A673 (cell line): ENCODE measurements at places on chromosomes 12 and 14. TPM values are rescaled to one million over a fixed set of nuclear protein-coding genes. Genes with fewer than 3 reads are reported as not detected.

- peak; percentile 73 for DNase-seq
Observed at GRCh38 chr14:20624495-20625070, 16.9 kb downstream of the OR6S1 start.

DNA sequence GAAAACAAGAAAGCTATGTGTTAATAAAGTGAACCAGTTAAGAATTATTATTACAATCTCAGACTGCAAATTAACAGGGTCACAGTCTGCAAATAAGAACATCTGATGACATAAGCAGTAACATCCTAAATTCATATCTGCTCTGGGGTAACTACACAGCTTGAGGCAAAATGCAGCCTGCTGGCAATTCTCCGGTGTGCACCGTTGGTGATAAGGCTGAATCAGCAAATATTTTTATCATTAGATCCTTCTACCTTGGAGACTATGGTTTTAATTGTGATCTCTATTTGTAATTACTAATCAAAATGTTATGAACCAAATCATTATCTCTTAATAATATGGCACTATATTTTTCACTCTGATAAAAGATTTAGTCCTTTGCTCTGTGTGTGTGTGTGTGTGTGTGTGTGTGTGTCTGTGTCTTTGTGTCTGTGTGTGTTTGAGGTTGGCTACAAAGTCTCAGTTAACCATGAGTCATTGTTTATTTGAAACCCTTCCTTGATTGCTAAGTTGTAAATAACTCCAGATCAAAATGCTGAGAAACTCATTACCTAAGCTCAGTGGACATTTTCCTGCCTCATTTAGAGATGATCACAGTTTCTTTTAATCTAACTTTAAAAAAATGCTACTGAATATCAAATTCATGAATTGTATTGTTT, 442.6 kb downstream of the GXYLT1 start:
- DNase-seq = no peak

DNA sequence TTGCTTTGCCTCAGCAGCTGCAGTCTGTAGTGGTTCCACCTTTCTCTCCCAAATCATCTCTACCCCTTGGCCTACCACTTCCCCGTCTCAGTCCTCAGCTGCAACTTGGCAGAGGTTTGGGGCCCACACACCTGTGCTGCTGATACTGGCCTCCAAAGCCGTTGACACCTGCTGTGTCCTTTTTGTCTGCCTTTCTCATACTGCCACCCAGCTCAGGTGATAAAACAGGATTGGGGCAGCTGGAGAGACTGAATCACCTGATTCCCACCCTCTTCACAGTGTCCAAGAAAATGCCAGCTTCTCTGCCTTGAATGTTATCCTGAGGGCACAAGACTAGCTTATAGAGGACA, 103.7 kb downstream of the ETV6 start:
- DNase-seq = no peak

GRCh38 chr12:75194250-75194649, 15.4 kb downstream of the KCNC2 start:
- DNase-seq = no peak

- no peak for DNase-seq
Observed at GRCh38 chr12:74119811-74120362, 417.7 kb upstream of the ATXN7L3B start.

GRCh38 chr12:10618338-10618987, 5.1 kb upstream of the MAGOHB start:
- no peak for DNase-seq

GRCh38 chr14:85546390-85546789, 16.4 kb downstream of the FLRT2 start:
- no peak for DNase-seq

DNA sequence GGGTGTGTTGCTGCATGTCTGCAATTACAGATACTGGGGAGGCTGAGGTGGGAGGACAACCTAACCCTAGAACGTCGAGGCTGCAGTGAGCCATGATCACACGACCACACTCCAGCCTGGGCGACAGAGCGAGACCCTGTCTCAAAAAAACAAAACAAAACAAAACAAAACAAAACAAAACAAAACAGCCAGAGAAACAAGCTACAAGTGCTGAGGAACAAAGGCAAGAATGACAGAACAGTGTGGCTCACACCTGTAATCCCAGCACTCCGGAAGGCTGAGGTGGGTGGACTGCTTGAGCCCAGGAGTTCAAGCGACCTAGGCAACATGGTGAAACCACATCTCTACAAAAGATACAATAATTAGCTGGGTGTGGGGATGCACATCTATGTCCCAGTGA, 38.0 kb upstream of the SRP54 start:
- DNase-seq = no peak

The RPL36AL gene
- total RNA-seq = 188 and 202 TPM in 2 replicates

GRCh38 chr12:56190695-56191155, 1.4 kb upstream of the SMARCC2 start:
- DNase-seq = peak; percentile 29

- DNase-seq = no peak
Observed at GRCh38 chr14:23171222-23171975, 12.1 kb downstream of the SLC7A8 start.

- DNase-seq = no peak
Observed at GRCh38 chr12:96186607-96187301, 7.4 kb upstream of the ELK3 start.

- peak; percentile 56 for DNase-seq
Observed at GRCh38 chr12:90102957-90103652, 394.5 kb upstream of the ATP2B1 start.

- DNase-seq = peak; percentile 71
Observed at GRCh38 chr14:70821584-70822529, 12.5 kb upstream of the MAP3K9 start.

DNA sequence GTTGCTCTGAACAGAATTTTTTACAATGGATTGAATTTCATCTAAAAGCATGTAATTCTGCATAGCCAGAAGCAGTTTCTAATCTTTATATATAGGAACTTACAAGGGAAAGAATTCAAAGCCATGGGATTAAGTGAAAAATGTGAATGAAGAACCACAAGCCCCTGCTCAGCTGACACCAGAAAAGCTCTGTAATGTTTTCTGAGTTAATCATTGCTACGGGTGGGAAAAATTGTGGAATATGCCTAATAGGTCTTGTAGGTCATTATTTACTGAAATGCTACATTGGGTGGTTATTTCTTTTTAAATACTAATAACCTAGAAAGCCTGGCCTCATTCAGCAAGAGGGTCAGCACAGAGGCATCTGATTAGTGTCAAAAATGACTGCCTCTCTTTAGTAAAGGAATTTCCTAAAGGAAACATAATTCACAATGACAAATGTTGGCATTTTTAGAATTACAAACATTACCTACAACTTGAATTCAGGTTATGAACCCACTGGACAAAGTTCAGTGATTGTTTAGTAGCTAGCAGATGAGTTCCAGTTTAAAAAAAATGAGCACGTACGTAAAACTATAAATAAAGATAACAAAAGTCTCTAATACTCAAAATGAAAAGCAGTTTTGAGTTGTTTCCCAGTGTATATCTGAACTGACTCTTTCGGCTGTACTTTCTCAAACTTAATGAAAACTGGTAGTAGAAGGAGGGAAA, 75.3 kb downstream of the BMP4 start:
- DNase-seq = no peak

The NAV3 gene
- 8.9 and 18.0 TPM in 2 replicates for total RNA-seq

DNA sequence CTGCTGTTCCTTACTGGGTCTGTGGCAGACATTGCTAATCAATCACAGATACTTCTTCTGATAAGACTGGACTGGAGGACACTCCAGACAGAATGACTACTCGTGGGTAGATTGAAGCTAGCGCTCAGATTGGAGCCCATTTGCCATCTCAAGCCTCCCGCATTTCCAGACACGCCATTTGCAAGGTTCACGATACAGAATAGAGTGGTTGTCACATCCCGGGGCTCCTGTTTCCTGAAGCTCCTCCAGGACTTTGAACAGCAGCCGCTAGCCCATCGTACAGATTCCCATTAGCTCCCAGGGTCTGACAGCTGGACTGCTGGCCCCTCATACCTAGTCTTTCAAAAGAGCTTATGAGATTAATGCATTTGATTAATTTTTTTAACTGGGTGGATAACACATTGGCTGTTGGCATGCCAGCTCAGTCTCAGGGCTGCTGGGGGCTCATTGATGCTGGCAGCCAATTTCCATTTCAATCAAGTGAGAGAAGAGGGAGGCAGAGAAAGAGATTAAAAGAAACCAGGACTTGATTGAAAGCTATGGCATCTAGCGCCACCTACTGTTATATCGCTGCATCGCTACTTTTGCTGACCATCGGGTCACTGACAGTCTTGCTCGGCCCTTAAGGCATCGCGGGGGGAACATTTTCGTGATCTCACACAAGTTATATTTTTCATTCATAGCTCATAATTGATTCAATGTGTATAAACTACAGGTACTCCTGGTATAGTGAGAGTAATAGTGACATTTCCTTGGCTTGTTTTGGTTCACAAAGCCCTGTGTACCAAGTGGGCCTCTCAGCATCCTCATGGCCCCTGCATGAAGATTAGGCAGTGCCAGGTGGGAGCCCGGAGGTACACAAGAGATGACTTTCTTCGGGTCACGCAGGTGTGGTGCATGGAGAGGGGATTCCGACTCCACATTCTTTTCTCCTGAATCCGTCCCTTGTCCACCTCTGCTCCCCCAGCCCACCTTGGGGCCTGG, 78.6 kb downstream of the CCDC60 start:
- peak; percentile 60 for DNase-seq

DNA sequence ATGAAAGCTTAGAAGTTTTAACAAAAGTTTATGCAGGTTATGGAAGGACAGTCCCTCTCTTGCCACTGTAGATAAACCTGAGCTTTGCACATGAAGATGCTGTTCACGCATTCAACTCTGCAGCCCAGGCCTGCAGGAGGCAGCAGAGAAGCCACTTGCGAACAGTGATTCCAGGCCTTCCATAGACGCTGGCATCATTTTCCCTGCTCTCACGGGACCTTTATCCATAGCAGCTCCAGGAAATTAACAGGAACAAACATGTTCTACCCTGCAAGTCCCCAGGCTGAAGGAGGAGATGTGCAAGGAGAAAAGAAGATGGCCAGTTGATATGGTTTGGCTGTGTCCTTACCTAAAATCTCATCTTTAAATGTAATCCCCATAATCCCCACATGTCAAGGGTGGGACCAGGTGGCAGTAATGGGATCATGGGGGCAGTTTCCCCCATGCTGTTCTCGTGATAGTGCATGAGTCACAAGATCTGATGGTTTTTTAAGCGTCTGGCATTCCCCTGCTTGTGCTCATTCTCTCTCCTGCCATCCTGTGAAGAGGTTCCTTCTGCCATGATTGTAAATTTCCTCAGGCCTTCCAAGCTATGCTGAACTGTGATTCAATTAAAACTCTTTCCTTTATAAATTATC, 2.0 kb downstream of the ERP27 start:
- peak; percentile 37 for DNase-seq

DNA sequence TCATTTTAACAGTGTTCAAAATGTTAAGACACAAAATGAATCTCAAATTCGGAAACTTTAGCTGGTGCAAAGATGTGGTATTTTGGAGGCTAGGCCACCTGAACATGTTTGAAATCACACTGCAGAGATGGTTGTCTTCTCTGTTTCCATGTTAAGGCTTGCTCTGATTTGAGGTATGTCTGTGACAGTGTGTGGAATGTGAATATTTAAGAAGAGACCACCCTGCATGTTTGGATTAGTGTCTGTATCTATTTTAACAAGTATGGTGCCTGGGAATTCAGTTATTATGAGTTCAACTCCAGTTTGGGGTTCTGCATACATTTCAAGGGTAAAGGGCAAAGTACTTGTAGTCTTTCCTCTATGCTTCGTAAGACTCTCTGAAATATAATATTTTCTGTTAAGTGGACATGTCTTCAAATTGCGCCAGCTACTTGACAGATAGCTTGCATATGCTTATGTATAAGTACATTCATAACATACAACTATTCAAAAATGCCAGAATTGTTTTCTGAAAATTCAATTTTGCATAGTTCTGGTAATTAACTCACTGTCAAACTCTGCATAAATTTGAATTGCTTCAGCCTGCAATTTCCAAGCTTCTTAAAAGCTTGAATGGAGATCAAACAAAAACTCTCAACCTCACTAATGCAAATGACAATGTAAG, 424.0 kb downstream of the ADAMTS20 start:
- no peak for DNase-seq

- peak; percentile 79 for DNase-seq
Observed at GRCh38 chr12:70645494-70646317, 8.5 kb upstream of the PTPRB start.

DNA sequence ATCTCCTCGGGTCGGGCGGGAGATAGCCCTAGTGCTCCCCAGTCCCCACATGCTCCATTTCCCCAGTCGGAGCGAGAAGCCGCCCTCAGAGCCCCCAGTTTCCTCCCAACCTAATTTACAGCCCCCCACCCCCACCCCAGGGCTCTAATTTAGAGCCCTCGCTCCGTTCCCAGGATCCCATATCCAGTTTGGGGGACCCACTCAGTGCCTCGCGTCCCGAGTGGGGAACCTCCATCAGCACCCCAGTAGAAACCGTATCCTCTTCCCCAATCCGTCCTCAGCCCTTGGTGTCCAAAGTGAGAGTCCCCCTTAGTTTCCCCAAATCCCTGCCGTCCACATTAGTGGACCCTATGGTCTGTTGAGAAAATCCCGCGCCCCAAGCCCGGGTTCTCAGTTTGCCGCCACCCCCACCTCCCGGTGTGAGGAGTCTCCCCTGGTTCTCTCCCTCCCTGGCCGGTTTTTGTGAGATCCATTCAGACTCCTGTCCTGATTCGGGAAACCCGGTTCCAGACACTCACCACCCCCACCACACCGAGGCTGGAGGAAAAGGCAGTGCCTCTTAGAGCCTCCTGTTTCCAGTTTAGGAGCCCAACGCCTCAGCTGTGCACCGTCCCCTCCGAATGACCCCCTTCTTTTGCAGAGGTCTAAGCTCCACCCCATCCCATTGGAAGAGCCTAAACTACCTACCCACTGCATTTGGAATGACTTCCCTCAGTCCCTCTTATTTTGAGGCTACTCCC, 809 bp upstream of the MSI1 start:
- no peak for DNase-seq

DNA sequence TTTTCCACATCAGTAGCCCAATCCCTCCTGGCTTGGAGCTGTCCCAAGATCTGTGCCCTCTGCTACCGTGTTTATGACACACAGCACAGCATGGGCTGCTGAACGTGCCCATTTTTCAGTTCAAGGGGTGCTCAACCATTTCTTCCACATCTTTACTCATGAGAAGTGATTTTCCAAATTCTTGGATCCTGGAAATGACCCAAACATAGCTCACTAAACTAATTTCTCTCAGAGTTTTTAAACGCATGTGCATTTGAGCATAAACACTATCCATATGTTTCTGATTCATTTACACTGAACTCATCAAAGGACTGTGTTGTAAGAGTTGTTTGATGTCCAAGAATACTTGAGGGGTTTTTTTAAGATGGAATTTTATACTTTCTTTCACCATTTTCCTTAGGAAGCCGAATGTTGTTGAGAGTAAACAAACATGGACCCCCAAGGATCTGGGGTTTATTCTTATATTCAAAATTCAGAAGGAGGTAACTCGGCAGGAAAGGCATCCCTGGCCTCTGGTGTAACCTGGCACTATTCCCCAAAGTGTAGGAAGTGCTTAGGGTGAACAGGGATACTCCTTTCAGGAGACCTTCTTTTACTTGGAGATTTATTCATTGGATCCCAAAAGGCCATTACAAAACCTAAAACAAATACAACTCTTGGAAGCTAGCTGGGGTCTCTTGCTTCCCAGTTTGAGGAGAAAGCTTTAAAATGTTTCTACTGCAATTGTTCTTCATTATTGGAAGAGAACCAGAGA, 215.0 kb downstream of the BMP4 start:
- no peak for DNase-seq

The SELPLG gene
- 0.34 and 0.35 TPM in 2 replicates for total RNA-seq
